ENCODE measurements at places on chromosomes 7 and 10. TPM values are rescaled to one million over a fixed set of nuclear protein-coding genes. Genes with fewer than 3 reads are reported as not detected.

DNA sequence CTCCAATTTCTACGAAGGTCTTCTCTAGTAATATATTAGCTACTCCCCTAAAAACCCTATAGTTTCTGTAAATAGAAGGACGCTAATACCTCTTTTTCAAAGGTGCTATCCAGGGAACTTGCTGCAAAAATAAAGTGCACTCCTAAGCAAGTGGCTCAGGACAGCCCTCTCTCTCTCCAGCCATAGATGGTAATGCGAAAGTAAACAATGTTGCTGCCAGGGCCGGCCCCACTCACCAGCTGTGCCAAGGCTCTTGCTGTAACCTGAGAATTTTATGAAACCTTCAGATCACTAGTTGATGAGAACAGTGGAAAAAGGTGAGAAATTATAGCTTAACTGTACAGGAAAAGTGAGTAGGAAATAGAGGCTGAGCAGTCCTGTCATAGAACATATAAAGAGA, 10.9 kb upstream of the TAS2R39 start:
- no peaks in the 10 kb centered on the region for H3K36me3 ChIP-seq
- no peak for DNase-seq
- H3K4me1 ChIP-seq = no peaks in the 10 kb centered on the region
- no peak overlapping the region for H3K27ac ChIP-seq

GRCh38 chr10:113356794-113357680, 195.8 kb upstream of the HABP2 start:
- no peak overlapping the region for H3K4me3 ChIP-seq
- no peak for DNase-seq
- H3K27me3 ChIP-seq = peaks cover 2% of the 10 kb centered on the region
- H3K27ac ChIP-seq = no peak overlapping the region
- no peaks in the 10 kb centered on the region for H3K4me1 ChIP-seq

MLXIPL gene
- not detected for total RNA-seq

- no peak overlapping the region for H3K27ac ChIP-seq
- peaks cover 12% of the 10 kb centered on the region for H3K36me3 ChIP-seq
- no peaks in the 10 kb centered on the region for H3K27me3 ChIP-seq
- no peak overlapping the region for H3K4me3 ChIP-seq
- DNase-seq = no peak
Observed at GRCh38 chr7:16638282-16639280, 7.0 kb downstream of the ANKMY2 start.

DNA sequence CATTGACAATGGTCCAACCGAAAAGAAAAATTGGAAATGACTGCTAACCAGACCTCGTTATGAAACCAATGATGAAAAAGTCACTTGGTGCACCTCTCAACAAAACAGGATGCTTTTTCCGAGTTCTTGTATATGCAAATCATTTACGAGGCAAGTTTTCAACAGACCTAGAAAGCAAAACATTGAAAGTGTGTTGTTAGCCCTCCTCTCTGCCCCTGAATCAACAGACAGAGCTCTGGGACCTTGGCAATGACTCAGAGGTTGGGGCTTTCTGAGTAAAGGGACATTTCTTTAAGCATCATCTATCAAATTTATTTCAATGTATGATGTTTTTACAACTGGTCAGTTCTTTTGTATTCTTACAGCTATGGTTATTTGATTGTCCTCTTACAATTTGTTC, 16.3 kb upstream of the DKK1 start:
- DNase-seq = no peak
- H3K4me1 ChIP-seq = no peaks in the 10 kb centered on the region
- no peaks in the 10 kb centered on the region for H3K36me3 ChIP-seq
- H3K27ac ChIP-seq = no peak overlapping the region
- H3K27me3 ChIP-seq = no peaks in the 10 kb centered on the region
